ENCODE measurements at places on chromosomes 6 and 20.

DNA sequence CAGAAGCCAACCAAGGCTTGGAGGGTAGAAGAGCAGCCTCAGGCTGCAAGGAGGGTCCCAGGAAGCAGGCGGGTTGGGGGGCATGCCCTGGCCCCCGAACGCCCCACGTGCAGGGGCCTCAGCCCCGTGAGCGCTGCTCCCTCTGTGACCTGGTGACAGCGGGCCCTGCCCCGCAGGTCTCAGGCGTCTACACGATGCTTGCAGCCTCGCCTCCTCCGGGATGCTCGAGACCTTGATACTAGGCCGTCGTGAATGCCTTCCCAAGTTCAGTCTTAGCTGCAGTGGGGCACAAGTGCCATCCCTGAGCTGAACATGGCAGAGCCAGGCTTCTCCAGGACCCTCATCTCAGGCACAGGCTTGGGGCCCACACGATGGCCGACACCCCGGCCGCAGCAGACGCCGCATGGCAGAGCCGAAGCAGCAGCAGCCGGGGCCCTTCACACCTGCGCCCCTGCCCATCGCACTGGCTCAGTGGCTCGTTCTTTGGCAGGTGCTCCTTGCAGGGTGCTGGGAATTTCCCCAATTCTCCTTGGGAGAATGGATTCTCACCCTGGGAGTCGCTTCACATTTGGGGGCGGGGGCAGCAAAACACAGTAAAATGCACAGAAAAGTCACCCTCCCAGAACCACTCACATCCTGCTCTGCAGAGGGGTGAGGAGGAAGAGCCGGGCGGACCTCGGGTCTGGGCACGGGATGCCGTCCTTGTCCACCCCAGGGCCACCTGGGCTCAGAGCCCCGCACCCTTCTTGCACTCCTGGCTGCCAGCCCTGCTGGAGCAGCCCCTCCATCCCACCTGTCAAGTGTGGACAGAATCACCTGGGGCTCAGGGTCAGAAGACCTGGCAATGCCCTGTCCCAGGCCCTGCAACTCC lies 161.8 kb downstream of the DLL1 start:
- DNase-seq = no peak

- no peak for DNase-seq
Observed at GRCh38 chr6:33248643-33248931, 23.1 kb downstream of the VPS52 start.

- DNase-seq = no peak
Observed at GRCh38 chr6:89787660-89788328, 31.8 kb downstream of the MDN1 start.

- DNase-seq = no peak
Observed at GRCh38 chr20:2652724-2653555, 508 bp downstream of the NOP56 start.

DNA sequence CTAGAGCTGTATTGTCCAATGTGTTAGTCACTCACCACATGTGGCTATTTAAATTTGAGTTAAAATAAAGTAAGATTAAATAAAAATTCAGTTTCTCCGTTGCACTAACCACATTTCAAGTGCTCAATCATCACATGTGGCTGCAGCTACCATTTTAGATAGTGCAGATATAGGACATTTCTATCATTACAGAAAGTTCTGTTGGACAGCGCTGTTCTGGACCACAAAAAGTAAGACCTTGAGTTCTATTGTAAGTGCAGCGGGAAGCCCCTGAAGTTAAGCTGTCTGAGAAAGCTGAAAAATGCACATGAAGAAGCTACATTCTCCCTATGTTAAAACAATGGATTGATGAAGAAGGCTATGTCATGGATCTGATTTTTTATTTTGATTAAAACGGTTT lies 1.1 kb downstream of the ORC3 start:
- no peak for DNase-seq

DNA sequence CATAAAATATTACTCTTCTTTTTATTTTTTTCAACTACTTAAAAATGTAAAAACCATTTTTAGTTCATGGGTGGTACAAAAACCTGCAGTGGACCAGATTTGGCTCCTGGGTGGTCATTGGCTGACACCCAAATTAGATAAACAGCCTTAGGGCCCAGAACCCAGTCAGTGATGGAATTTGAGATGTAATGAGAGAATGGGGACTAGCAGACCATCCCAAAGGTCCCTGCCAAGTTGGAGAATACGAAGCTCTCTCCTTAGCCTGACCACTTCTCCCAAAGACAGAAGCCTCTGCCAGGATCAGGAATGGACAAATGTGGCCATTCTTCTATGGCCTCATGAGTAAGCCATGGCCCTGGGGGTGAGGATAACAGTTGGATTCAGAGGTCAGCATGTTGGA lies 194.7 kb downstream of the NFATC2 start:
- no peak for DNase-seq

Data from activated CD4-positive, alpha-beta T cell treated with anti-CD3 and anti-CD28 coated beads, Interleukin-2, amount 50 U/mL, for 24 hours (primary cell).